ENCODE measurements at places on chromosomes 2 and 18.
A peak's percentile ranks its signal among the peaks of the same experiment; 100 is the strongest.

GRCh38 chr2:112683550-112684414 lies 37.0 kb upstream of the NT5DC4 start:
- no peak overlapping the region for H3K27ac ChIP-seq
- no peak for DNase-seq
- peaks cover 29% of the 10 kb centered on the region for H3K4me1 ChIP-seq

DNA sequence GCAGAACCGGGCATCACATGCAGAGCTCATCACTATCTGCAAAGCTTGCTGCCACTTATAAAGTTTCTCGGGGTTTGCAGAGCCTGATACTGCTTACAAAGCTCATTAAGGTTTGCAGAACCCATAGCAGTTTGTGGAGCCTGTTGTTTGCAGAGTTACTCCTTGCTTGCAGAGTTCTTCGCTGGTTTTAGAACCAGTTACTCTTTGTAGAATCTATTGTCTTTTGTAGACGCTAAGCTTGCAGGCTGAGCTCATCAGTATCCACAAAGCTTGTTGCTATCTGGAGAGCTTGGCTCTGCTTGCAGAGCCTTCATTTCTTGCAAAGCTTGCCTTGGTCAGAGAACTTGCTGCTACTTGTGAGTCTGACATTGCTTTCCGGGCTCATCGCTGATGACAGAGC lies 106.9 kb downstream of the CELF4 start:
- H3K4me1 ChIP-seq: no peaks in the 10 kb centered on the region
- H3K27ac ChIP-seq: no peak overlapping the region
- no peak for DNase-seq
- H3K27me3 ChIP-seq: peaks cover 5% of the 10 kb centered on the region
- no peaks in the 10 kb centered on the region for H3K36me3 ChIP-seq

DNA sequence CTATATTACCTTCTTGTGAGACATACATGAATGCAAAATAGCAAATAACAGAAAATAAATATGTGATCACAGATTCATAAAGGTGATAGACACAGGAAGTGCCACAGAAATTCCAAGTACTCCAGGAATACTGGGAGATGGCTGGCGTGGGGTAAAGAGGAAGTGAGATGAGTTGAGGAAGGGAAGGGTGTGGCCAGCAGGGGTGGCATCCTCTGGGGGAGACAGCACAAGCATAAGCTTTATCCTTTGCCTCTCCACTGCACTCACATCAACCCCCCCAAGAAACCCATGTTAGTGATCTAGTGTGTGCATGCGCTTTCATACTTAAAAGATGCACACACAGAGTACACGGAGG lies 94.8 kb upstream of the B3GNT7 start:
- DNase-seq: no peak
- H3K4me1 ChIP-seq: peaks cover 20% of the 10 kb centered on the region
- peak overlapping the region; percentile 42 for H3K4me3 ChIP-seq

- peaks cover 34% of the 10 kb centered on the region for H3K4me1 ChIP-seq
- H3K27ac ChIP-seq: no peak overlapping the region
- H3K27me3 ChIP-seq: peaks cover 44% of the 10 kb centered on the region
- no peaks in the 10 kb centered on the region for H3K36me3 ChIP-seq
- no peak for DNase-seq
- no peak overlapping the region for H3K4me3 ChIP-seq
Measured at GRCh38 chr2:104848526-104848925, 5.4 kb upstream of the POU3F3 start.

- H3K27me3 ChIP-seq: peaks cover 16% of the 10 kb centered on the region
- H3K4me1 ChIP-seq: no peaks in the 10 kb centered on the region
- DNase-seq: no peak
- H3K36me3 ChIP-seq: no peaks in the 10 kb centered on the region
- no peak overlapping the region for H3K4me3 ChIP-seq
Measured at GRCh38 chr2:121858369-121858768, 102.9 kb downstream of the TSN start.

DNA sequence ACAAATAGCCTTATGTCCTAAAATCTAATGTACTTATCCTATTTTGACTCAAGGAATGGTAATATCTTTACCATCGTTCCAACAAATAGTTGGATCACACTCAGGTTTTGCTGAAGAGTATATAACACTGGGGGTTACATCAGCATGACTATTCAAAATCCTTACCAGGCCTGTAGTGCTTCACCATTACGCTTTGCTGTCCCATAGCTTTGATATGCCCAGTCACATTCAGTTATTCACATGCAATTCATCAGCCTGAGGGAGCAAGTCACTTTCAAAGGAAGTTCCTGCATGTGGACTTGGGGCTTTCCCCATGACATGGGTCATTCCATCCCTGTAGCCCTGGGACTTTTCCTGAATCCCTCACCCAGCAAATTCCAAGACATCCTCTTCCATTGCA lies 39.6 kb downstream of the FTCDNL1 start:
- H3K36me3 ChIP-seq: no peaks in the 10 kb centered on the region
- H3K4me3 ChIP-seq: no peak overlapping the region
- no peak overlapping the region for H3K27ac ChIP-seq
- no peaks in the 10 kb centered on the region for H3K4me1 ChIP-seq
- H3K27me3 ChIP-seq: no peaks in the 10 kb centered on the region

GRCh38 chr18:48820483-48821250 lies 130.1 kb downstream of the SMAD7 start:
- H3K27ac ChIP-seq: peak overlapping the region; percentile 87
- peaks cover 76% of the 10 kb centered on the region for H3K4me1 ChIP-seq
- DNase-seq: no peak
- no peaks in the 10 kb centered on the region for H3K27me3 ChIP-seq

GRCh38 chr2:111157798-111158197 lies 37.1 kb downstream of the BCL2L11 start:
- H3K27ac ChIP-seq: no peak overlapping the region
- peaks cover 16% of the 10 kb centered on the region for H3K36me3 ChIP-seq
- no peak overlapping the region for H3K4me3 ChIP-seq
- peaks cover 6% of the 10 kb centered on the region for H3K27me3 ChIP-seq

- DNase-seq: peak; percentile 27
- H3K4me3 ChIP-seq: no peak overlapping the region
- H3K27me3 ChIP-seq: peaks cover 3% of the 10 kb centered on the region
- H3K27ac ChIP-seq: peak overlapping the region; percentile 56
Measured at GRCh38 chr2:135954020-135954601, 31.3 kb downstream of the DARS1 start.

DNA sequence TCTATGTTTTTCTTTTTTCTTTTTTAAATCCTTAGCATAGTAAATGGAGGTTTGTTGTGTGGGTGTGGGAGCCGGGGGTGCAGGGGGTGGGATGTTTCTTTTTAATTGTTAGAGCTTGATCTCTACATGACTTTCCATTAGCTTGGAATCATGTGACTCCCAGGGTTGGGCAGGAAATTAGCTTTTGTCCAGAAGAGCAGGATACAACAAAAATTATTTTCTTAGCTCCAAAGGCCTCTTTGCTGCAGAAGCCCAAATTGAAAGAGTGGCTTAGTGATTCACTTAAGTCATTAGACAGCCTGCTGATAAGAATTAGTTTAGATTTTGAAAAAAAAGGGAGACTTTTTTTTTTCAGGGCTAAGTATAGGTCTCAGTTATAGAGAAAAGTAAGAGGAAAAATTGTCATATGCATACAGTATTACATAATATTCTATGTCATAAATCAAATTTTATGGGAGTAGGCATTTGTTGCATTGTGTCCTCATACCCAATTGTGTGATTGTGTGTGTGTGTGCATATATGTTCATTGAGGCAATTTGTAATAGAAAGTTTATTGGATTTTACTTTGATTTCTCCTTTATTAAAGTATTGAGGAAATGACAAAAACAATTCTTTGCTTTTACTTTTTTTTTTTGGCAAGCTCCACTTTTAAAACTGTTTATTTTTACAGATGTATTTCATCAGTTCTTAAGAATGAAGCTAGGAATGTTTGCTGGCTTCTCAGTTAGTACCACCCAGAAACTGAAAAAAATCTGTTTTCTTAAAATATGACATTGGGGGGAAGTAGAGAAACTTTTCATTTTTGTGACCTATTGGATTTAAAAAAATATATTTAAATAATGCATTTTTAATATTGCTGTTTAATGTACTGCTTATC lies 47.4 kb downstream of the TSPYL6 start:
- H3K4me1 ChIP-seq: peaks cover 6% of the 10 kb centered on the region
- H3K36me3 ChIP-seq: no peaks in the 10 kb centered on the region
- H3K27me3 ChIP-seq: no peaks in the 10 kb centered on the region
- H3K4me3 ChIP-seq: no peak overlapping the region

DNA sequence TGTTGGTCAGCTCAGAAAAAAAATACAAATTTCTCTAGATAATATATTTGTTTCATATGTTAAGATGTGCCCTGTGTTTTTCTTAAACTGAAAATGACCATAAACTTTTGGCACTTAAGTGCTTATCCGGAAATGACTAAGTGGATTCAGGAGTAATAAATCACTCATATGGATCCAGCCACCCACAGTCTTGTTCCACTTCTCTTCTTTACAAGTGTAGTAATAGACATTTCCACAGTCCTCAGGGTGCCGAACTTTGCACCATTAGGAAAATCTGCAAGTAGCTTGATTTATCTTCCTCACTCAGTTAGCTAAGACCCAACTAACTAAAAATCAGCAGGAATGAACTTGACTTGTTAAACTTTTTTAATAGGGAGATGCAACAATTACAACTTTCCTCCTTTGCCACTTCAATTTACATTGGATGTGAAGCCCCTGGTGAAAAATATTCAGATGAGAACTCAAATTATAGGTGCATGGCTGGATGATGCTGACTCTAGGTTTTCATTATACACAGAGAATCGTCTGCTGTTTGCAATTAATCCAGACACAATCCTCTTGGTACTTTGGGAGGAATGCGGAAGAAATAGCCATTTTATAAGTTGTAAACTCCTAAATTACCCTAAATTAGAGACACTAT lies 322.5 kb downstream of the ARHGAP15 start:
- H3K36me3 ChIP-seq: peaks cover 18% of the 10 kb centered on the region
- peak overlapping the region; percentile 8 for H3K4me3 ChIP-seq
- no peak for DNase-seq
- peaks cover 41% of the 10 kb centered on the region for H3K4me1 ChIP-seq

DNA sequence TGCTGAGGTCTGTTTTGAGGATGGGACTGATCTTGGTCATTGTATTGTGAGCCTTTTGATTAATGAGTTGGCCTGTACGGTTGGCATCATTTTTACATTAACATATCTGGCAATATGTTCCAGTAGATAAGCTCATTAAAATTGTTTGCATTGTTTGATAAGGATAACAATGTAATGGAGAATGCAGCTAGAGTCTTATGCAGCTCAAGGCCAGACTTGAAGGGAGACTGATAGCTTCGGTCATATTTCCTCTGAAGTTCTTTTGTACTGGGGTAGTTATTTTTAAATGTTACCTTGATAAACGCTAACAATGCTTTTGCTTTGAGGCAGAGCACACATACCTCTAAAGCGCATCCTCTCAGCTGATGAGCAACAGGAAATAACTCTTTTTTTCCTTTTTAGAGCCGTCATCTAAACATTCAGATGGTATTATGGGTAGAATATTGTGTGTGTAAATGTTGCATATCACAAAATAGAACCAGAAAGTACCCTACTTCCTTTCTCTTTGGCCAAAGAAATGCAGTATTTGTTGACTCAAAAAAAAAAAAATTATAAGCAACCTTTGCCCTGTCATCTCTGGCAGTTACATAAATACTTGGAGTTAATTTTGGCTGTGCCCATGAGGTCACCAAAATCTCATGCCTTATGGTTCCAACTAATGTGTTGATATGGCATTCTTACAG lies 1.3 kb downstream of the MAPRE2 start:
- peaks cover 86% of the 10 kb centered on the region for H3K4me1 ChIP-seq
- DNase-seq: peak; percentile 77
- H3K36me3 ChIP-seq: no peaks in the 10 kb centered on the region

DNA sequence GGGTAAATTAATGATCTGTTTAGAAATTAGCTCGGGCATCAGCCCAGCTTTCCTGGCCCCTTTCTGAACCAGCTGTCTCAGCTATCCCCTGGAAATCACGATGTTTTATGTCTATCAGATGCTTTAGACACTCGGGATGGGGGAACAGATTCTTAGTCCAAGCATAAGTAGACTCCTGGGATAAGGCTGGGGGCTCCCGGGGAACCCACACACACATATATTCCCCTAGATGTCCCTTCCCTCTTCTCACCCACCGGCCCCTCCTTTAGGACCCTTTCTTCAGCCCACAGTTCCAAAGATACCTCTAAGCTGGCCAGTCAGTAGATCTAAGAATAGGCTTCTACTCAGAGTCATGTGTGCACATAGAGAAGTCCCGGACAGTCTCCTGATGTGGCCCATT lies 151.5 kb upstream of the COPS8 start:
- no peaks in the 10 kb centered on the region for H3K4me1 ChIP-seq
- no peaks in the 10 kb centered on the region for H3K36me3 ChIP-seq
- peaks cover 7% of the 10 kb centered on the region for H3K27me3 ChIP-seq
- no peak for DNase-seq
- H3K4me3 ChIP-seq: no peak overlapping the region

DNA sequence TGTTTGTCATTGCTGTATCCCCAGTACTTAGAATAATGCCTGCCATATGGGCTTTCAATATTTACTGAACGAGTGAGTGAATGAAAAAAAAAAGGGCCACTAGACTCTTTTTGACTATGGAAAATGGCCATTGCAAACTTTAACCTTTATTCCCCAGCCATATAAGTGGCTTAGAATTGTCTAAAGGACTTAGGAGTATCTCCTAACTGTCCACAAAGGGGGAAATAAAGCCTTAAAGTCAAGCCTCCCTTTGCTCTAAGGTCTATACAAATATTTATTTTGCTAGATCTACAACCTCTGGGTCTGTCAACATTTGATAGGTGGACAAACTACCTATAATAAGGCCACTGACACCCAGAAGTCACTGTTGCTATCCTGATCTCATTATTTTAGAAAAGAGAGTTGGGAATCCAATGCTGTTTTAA lies 25.7 kb downstream of the UPP2 start:
- no peak overlapping the region for H3K4me3 ChIP-seq
- DNase-seq: no peak
- H3K36me3 ChIP-seq: no peaks in the 10 kb centered on the region
- H3K27ac ChIP-seq: no peak overlapping the region
- H3K4me1 ChIP-seq: no peaks in the 10 kb centered on the region

DNA sequence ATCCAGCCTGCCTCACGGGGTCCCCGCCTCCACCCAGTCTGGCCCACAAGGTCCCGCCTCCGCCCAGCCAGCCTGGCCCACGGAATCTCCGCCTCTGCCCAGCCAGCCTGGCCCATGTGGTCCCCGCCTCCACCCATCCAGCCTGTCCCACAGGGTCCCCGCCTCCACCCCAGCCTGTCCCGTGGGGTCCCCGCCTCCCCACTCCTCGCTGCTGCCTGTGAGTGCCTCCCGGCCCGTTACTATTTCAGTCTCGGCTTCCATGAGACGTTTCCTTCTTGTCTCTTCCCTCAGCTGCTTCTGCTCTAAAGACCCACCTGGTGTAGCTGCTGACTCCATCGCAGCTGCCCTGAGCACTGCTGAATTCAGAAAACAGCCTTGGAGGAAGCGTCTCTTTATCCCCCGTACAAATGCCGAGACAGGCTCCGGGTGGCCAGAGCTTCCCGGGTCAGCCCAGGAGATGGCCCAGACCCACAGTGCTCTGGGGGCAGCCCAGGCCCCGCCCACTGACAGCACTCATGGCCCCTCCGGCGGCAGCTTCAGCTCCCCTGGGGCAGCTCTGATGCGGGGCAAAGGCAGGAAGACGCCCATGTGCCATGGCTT lies 69.8 kb downstream of the NFATC1 start:
- no peaks in the 10 kb centered on the region for H3K27me3 ChIP-seq
- DNase-seq: no peak
- no peak overlapping the region for H3K4me3 ChIP-seq
- H3K27ac ChIP-seq: no peak overlapping the region
- no peaks in the 10 kb centered on the region for H3K36me3 ChIP-seq
- peaks cover 2% of the 10 kb centered on the region for H3K4me1 ChIP-seq
